Right cardiac atrium (tissue), 5 donors: ENCODE measurements at places on chromosomes 12 and 14.

DNA sequence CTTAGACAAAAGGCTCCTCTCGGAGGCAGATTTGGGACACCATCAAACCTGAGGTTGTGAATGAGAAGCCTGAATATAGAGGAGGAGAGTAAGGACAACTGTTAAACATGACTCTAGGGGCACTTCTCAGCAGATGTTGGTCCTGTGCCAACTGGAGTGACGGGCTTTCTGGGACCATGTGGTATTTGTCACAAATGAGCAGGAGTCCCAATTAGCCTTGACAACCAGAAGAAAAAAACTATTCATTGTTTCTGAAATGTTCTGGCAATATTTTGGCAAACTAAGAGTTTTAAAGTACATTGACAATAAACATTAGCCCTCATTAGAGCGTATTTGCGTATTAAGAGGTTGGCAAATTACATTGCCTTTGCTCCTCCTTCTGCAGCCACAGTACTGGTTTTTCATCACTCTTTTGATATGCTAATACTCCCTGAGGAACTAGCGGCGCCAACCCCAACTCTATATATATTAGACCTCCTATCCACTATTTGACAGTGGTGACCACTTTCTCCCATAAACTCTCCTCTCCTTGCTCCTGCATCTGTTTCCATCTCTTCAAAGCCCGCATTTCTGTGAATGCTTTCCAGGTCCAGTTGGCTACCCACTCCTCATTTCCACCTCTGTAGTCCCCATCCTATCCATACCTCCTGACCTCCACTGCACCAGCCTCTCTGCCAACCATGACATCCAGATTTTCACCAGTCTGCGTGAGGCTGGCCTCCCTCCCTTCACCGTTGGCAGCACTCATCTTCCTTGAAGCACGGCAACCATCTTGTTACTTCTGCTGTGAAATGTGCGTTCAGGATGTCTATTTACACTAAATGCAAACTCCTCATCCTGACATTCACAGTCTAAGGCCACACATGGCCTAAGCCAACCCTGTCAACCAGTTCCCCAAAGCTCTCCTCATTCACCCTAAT is 100.7 kb downstream of the ZFC3H1 start:
- no peak for DNase-seq

DNA sequence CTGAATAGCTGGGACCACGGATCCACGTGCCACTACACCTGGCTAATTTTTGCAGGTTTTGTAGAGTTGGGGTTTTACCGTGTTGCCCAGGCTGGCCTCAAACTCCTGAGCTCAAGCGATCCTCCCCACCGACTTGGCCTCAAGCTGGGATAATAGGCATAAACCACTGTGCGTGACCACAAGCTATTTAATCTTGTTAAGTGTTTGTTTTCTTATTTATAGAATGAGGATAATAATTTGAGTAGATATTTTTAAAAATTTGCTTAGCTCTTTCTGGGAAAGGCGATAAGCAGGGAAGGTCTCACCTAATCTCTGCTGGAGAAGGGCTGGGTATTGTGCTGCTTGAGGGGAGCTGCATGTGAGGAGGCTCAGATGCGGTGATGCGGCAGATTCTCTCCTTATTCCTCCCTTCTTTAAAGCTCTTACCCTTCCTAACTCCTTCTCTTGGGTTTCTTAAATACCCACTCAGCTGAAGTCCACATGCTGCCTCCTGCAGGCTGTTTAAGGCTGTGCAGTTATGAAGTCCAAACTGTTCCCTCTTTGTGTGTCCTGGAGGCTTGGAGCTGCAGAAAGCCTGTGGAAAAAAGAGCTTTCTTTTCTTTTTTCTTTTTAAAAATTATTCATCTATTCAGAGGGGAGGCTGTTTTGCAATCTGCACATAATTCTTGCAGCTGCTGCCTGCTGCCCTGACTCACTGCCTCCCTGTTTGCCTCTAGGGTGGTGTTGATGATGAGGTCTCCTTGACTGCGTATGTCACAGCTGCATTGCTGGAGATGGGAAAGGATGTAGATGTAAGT is 37.9 kb downstream of the A2ML1 start:
- DNase-seq, result no peak

- no peak for DNase-seq
Measured at GRCh38 chr14:67934087-67934486, 114.5 kb downstream of the RAD51B start.

DNA sequence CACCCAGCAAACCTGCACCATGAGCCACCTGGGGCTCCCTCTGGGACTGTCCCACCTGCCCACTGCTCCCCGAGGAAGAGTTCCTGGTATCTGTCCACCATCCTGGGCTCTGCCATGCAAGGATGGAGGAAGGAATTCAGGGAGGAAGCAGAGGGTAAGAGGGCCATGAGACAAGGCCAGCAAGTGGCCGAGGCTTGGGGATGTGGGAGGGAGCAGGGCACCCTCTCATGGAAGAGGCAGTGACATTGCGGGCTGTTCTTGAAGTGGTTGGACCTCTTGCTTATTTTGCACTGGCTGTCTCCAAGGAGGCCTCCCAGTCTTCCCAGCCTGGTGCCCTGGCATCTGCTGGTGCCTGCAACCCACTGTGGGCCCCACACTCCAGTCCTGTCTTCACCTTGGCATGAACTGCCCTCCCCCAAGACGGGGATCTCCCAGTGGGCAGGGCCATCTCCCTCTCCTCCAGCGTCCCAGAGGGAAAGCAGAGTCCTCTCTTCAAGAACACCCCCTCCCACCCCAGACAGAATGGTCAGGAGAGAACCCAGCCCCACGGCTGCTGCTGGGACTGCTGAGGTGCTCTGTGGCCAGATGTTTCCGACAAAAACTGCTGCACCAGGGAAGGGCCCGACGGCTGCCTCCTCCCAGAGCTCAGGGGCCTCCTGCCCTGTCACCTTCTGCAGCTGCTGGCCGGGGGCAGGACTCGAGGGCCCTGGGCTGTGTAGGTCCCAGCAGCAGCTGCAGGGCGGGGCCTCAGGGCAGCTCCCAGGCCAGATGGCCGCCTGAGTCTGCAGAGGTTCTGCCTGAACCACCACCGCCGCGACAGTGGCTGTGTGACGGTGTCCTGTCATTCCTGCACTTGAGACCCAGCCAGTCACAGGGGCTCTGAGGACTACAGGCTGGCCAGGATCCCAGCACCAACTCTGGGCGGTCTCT is 1.8 kb upstream of the AKT1 start:
- DNase-seq, result peak; percentile 54

GRCh38 chr12:67980391-67980790 is 8.9 kb upstream of the IFNG-AS1 start:
- no peak for DNase-seq

DNA sequence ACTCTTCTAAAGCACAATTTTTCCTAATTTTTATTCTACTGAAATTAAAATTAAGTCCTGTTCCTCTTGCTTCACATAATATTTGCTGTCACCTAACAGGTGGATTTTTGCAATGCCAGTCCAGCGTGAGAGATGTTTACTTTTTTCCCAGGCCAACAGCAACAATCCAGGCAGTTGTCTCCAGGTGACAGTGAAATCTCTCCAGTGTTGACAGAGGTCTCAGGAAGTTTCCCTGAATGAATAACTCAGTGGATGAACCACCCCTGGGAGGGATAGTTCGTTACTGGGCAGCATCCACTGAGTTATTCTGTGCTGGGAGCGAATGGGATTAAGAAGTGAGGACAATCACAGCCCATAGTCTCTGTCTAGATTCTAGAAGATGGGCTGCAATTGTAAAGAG is 7.1 kb upstream of the NT5DC3 start:
- no peak for DNase-seq

GRCh38 chr12:116200812-116201211 is 76.7 kb downstream of the MED13L start:
- no peak for DNase-seq

GRCh38 chr12:52913431-52913821 is 8.6 kb upstream of the KRT8 start:
- no peak for DNase-seq

GRCh38 chr12:19402743-19403431 is 36.4 kb upstream of the AEBP2 start:
- DNase-seq, result peak; percentile 51

- no peak for DNase-seq
Measured at GRCh38 chr12:127503246-127503645, 763.7 kb upstream of the TMEM132C start.

GRCh38 chr12:104751594-104751993 is 206.5 kb downstream of the SLC41A2 start:
- DNase-seq, result no peak

- no peak for DNase-seq
Measured at GRCh38 chr14:31992011-31992447, 85.1 kb upstream of the ARHGAP5 start.

- no peak for DNase-seq
Measured at GRCh38 chr14:32300136-32300535, 29.0 kb upstream of the AKAP6 start.

DNA sequence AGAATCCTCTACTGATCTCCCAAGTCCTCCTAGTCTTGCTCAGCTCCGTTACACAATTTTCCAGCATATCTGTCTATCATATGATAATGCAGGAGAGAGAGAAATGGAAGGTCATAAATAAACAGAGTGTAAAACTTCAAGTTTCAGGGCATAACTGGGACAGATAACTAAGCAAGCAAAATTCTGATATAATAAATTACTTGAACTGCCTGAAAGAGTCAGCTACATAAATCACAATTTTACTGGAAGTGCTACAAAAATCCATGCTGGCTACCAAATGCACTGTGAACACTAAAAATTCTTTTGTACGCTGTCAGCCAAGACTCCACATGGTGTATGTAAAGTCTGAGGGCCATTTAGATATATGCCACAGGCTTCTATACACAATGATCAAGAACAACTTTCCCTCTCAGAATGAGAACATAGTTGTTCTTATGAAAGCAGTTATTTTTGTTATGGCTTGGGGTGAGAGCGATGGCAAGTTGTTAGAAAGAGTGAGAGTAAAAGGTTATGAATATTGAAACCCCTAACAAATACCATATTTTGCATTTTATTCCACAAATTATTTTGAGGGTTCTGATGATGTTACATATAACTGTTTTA is 41.1 kb downstream of the GRIP1 start:
- DNase-seq, result no peak

DNA sequence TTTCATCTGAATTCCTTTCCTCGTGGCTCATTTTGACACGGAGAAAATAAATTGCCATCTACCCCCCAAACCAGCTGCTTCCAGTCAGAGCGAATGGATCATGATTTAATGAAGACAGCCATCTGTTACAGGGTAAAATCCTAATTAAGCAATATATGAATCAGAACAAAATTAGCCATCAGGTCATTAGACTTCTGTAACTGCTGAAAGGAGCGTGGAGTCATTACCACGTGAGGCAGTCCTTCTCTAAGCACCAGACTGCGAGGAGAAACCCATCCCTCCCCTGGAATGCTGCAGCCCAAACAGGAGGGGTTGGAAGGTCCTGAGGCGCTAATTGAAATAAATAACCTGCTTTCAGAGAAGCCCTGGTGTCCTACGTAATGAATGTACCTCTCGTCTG is 51.1 kb upstream of the TCL1A start:
- no peak for DNase-seq

DNA sequence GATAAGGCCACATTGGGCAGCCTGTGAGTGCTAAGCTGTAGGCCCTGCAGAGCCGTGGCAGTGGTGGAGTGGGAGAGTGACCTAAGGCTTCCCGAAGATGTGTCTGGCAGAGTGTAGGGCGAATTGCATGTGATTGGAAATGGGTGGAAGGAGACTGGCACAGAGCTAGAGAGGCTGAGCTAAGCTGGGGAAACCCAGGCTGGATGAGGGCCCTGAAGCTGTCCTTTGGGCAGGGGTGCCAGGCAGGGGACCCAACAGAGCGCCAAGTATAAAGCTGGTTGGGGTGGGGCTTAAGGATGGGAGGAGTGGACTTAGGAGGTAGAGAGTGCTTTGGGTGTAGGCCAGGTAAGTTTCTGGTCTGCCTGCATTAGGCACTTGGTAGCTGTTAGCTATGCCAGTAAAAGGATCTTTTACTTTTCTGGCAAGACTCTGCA is 47.9 kb downstream of the WDR20 start:
- no peak for DNase-seq

GRCh38 chr12:42130672-42131402 is 13.8 kb downstream of the GXYLT1 start:
- DNase-seq, result no peak

- DNase-seq, result no peak
Measured at GRCh38 chr12:45353944-45354343, 138.0 kb downstream of the ANO6 start.

DNA sequence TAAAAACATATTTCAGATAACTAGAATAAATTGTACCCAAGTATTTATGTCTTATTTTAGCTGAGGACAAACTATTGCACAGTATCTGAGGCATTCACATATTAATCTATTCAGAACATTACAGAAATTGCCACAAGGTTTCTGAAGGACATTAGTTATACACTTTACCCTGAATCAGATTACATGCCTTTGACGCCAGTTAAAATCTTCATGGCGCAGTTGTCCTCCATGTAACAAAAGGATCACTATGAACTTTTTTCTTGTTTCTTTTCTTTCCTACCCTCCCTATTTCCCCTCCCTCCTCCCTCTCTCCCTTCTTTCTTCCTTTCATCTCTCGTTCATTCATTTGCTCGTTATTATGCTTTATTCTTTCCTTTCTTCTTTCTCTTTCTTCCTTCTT is 176.6 kb upstream of the KITLG start:
- DNase-seq, result no peak

DNA sequence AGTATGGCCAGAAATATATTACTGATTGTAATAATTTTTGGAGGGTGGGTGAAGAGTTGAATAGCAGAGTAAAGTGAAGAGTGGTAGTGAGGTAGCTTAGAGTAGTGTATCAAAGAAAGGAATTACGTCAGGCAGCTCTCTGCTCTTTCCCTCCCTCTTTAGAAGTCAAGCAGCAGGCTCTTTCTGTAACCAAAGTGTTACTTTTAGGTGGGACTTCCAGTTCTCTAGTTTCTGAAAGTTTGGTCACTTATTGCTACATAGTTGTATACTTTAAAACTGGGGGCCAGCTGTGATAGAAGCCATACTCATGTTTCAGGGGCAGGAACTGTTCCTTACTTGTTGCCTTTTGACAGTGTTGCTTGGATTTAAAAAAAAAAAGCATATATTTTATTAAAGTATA is 30.6 kb downstream of the ATF7IP start:
- DNase-seq, result no peak

DNA sequence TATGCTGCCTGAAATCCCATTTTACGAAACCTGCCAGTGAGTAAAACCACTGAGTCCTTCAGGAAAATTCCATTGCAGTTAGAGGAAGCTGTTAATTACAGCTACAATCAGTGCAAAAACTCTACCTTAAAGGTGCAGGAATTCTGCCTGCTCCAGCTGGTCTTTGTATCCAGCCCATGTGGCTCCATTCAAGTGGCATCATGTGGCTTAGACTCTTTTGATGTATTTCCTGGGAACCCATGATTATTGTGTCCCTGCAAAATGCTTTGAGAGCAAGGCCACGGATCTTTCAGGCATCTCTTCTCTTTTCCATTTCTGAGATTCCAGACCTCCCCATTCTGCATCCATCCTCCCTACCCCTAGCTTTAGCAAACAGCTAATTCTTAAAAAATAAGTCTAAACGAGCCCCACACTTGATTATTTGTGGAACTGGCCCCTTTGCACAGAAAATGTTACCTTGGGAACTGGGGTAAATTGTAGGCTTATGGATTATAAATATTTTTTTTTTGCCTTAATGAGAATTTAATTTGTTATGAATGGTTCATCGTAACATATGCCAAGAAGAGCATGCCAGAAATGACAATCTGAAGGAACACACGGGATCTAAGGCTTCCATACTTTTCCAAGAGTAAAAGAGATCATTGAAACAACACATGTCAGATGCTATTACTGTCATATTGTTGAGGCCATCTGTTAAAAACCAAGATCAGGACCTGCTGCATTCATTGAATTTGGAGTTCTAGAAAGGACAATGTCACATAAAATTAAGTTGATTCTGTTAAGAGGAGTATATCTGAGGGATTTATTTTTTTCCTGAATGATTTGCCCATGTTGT is 144.6 kb downstream of the TPH2 start:
- DNase-seq, result no peak
